ENCODE measurements at places on chromosomes 1 and 21.

GRCh38 chr1:172959571-172959970 lies 91.2 kb downstream of the TNFSF18 start:
- no peak for DNase-seq

- no peak for DNase-seq
Measured at GRCh38 chr21:15406791-15407190, 323.0 kb upstream of the USP25 start.

GRCh38 chr1:168050307-168050706 lies 86.4 kb downstream of the GPR161 start:
- DNase-seq, result no peak

- no peak for DNase-seq
Measured at GRCh38 chr1:179588425-179589024, 3.1 kb upstream of the TDRD5 start.

- no peak for DNase-seq
Measured at GRCh38 chr1:226921504-226921903, 18.6 kb upstream of the COQ8A start.

DNA sequence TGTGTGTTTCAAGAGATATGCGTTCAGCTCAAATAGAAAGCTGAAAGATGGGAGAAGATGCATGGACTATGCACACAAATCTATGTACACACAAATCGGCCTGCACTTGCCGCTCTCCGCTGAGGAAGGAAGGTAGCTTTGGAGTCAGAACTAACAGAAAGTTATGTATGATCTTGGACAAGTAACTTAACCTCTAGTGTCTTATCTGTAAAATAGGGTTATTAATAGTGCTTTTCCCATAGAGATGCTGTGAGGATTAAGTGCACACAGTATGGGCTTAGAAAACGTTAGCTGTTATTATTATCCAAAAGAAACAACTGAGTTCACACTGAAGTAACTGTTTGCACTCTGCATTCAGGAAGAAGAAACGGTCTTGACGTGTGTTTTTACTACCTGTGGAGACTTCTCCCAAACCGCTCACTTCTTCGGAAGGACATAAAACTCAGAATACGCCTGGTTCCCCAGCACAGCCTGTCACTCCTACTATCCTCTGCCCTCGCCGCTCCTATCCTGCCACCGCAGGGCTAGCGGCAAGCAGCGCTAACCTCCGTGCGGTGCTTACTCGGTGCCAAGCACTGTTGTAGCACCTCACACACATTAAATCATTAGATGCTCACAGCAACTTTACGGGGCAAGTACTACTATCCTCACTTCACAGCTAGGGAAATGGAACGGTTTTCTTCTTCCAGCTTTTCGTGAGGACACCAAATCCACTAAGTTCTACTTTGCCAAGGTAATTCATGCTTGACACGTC lies 1.3 kb downstream of the TGFBR3 start:
- DNase-seq, result peak; percentile 36

- DNase-seq, result no peak
Measured at GRCh38 chr1:156813298-156813697, 3.4 kb downstream of the SH2D2A start.
